ENCODE measurements at places on chromosomes 13 and 19.

DNA sequence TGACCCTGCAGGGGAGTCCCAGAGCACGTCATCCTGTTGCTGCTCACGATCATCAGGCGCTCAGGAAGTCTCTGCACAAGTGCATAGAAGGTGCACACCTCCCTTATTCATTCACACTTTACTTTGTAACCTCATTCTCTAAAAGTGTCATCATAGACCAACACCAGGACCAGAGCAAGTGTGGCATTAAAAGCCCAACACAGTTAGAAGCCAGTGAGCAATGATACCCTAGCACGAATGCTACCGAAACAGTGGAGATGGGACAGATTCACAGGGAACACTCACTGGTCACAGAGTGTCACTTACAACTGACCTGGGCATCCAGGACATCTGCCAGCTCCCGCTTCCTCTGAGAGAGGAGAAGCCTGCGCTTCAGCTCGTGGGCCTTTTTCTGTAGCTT lies 17.0 kb downstream of the HAUS8 start:
- no peak for DNase-seq

- no peak for DNase-seq
These were observed 32.9 kb downstream of the TSKS start for GRCh38 chr19:49730166-49730565.

DNA sequence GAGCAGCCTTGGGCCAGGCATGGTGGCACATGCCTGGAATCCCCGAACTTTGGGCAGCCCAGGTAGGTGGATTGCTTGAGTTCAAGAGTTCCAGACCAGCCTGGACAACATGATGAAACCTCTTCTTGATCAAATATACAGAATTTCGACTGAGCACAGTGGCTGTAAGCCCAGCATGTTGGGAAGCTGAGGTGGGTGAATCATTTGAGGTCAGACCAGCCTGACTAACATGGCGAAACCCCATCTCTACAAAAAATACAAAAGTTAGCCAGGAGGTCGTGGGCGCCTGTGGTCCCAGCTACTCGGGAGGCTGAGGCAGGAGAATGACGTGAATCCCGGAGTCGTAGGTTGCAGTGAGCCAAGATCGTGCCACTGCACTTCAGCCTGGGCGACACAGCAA lies 8.0 kb upstream of the NLRP7 start:
- no peak for DNase-seq

GRCh38 chr13:32117701-32118100 lies 86.1 kb downstream of the FRY start:
- no peak for DNase-seq

- DNase-seq: no peak
These were observed 193.6 kb downstream of the RAP2A start for GRCh38 chr13:97627566-97627965.

DNA sequence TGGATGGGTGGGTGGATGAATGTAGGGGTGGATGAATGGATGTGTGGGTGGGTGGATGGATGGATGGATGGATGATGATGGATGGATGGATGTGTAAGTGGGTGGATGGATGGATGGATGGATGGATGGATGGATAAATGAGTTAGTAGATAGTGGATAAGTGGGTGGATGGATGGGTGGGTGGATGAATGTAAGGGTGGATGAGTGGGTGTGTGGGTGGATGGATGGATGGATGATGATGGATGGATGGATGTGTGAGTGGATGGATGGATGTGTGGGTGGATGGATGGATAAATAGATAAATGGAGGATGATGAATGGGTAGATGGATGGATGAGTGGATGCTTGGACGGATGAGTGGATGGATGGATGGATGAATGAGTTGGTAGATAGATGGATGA lies 3.2 kb downstream of the MCF2L start:
- DNase-seq: no peak

DNA sequence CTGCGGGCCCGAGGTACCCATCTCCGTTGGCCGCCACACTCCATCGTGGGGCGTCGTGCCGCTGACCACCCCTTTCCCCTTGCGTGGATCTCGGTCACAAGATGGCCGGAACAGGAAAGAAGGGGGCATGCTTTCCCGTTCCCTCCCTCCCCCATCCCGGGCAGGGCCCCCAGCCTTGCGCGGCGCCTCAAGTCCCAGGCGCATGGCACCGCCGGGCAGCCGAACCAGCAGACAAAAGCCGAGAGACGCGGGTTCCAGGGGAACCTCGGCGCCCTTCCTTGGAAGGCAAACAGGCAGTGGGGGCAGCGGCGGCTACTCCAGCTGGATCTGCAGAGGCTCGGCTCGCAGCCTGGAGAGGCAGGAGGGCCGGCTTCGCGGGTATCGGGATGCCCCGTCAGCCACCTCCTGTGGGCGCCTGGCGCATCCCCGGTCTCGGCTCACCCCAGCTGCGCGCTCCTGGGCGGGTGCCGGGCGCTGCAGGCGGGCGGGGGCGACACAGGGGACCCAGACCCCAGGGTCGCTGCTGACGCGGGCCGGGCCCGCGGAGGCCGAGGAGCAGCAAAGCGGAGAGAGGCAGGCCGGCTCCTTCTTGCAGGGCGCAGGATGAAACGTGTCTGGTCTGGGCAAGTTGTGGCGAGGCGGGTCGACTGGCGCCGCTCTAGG lies 439 bp downstream of the DZIP1 start:
- DNase-seq: peak; percentile 29

DNA sequence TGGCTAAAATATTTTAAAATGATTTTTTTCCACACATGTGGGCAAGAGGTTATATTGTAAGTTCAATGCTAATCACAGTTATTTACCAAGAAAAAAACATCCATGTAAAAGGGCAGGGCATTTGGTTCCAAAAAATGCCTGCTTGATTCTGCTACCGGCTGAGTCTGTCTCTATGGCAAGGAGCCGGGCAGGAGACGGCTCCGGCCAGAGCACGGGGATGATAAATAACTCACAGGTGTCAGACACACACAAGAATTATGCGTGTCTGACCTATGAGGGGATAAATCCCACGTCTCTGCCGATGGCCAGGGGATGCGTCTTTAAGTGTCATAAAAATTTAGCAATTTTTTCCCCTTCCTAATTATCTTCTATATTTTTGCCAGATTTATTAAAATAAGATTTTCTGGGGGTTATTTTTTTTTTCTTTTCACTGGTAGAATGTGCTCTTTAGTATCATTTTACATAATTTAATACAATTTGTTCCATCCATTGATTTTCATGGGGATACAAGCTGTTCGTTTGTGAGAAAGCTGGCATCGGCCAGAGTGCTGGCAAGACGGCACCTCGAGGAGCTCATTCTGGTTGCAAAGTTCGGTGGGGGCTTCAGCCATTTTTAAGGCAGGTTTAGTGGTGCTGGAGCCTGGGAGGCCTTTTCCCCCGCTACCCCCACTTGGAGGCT lies 253.9 kb downstream of the ZNF536 start:
- no peak for DNase-seq

Data from stimulated activated CD4-positive, alpha-beta T cell treated with anti-CD3 and anti-CD28 coated beads, Interleukin-15, amount 100 ng/mL, for 24 hours (primary cell).